ENCODE measurements at places on chromosomes 13 and 19.

DNA sequence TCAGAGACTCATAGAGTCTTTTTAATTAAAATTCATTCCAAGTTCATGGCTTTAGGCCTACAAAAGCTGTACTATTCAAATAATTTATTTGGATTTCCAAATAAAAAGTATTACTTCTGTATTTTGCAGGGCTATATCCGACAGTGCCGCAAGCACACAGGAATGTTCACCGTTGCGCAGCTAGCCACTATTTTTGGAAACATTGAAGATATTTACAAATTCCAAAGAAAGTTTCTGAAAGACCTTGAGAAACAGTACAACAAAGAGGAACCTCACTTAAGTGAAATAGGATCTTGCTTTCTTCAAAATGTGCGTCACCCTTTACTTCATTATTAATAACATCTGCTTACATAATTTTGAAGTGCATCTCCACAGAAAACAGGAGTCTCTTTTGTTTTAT is 20.5 kb upstream of the C1QTNF9 start:
- peak; percentile 60 for DNase-seq

- DNase-seq: no peak
Measured at GRCh38 chr13:26074706-26075105, 22.9 kb upstream of the SHISA2 start.

- DNase-seq: peak; percentile 49
Measured at GRCh38 chr13:41694545-41695301, 237.4 kb downstream of the RGCC start.

DNA sequence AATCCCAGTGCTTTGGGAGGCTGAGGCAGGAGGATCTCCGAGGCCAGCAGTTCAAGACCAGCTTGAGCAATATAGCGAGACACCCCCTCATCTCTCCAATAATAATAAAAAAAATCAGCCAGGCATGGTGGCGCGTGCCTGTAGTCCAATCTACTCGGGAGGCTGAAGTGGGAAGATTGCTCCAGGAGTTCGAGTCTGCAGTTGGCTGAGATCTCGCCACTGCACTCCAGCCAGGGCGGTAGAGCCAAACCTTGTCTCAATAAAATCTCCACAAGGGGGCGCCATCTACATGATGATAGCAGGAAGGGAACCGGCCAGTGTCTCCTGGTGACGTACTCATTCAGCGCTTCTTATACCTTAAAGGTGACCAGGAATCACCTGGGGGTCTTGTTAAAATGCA is 13.6 kb upstream of the C5AR1 start:
- DNase-seq: no peak

GRCh38 chr13:32538143-32538620 is 413 bp downstream of the N4BP2L2 start:
- DNase-seq: no peak

DNA sequence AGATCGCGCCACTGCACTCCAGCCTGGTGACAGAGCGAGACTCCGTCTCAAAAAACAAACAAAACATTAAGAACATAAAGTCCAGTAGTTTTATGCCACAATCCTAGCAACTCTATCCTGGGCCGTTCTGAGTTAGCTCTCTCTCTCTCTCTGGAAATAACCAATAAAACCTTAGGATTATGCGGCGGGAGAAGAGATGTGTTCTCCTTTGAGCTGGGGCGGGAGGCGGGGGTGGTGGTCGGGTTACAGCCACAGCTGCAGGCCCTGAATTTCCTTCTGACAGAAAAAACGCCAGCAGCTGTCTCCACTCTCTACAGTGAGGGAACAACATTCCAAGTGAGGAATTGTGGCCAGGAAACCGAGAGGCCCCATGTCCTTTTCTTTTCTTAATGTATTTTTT is 9.1 kb upstream of the PNMA8A start:
- no peak for DNase-seq

DNA sequence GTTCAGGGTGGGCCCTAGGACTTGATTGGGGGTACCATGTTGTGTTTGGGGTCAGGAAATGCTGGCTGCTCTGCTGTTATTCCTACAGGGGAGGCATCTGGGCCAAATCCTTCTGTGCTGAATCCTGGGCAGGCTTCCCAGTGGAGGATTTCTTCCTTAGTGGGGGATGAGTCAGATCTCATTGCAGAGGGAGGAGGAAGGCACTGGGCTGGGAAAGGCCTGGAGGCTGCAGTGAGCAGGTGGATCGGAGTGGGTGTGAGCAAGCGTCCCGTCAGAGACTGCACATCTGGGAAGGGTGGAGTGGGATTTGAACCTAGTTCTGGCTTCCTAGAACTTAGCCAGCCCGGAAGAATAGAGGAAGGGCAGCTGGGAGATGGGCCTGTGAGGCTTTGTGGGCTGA is 11.5 kb downstream of the CCDC124 start:
- DNase-seq: no peak

DNA sequence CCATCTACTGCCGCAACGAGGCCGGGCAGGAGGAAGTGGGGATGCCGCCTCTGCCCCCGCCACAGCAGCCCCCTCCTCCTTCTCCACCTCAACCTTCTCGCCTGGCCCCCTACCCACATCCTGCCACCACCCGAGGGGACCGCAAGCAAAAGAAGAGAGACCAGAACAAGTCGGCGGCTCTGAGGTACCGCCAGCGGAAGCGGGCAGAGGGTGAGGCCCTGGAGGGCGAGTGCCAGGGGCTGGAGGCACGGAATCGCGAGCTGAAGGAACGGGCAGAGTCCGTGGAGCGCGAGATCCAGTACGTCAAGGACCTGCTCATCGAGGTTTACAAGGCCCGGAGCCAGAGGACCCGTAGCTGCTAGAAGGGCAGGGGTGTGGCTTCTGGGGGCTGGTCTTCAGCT is 3.4 kb upstream of the NUP62 start:
- no peak for DNase-seq

GRCh38 chr13:40145139-40145538 is 489.7 kb downstream of the COG6 start:
- DNase-seq: no peak

- no peak for DNase-seq
Measured at GRCh38 chr13:26280295-26280694, 26.4 kb downstream of the CDK8 start.

GRCh38 chr13:114101358-114102130 is 30.9 kb downstream of the RASA3 start:
- DNase-seq: no peak

DNA sequence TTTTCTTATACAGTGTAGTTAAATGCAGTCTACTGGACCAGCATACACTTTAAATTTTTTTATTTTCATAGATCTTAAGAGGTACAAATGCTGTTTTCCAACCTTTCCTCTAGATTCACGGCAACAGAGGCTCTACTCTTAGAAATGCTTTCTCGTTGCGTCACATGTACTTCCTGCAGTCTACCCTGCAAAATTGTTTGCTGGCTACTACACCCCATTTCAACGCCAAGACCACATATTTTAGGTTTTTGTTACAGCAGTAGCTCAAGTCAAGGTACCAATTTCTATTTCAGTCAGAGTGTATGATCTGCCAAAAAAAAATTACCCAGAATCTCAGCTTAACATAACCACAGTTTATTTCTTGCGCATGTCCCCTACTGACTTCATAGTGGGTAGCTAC is 94.1 kb downstream of the TNFSF13B start:
- no peak for DNase-seq

DNA sequence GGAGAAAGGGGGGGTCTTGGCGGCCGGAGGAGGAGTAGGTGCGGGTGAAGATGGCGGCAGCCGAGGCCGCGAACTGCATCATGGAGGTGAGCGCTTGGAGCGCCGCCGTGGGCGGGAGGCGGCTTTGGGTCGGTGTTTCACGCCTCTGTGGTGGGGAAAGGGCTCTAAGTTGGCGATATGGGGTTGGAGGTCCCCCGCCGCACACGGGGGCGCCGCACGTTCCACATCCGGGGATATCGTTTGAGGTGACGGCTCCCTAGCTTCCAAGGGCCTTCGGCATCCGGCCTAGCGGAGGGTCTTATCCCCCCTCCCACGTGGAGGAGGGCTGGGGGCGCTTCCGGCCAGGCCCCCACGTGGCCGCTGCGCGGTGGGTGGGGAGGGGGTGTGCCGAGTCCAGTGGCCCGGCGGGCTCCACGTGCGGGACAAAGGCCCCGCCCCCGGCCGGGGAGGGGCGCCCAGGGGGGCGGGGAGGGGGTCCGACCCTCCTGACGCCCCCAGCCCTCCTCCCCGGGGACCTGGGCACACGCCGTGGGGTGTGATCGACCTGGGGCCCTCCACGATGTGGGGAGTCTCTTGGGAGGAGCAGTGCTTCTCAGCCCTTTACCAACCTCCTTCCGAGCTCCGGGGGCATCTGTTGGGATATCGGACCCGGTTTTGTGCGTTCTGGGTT is at the start of gene PRMT1:
Gene PRMT1, plus strand, starts transcription at position 41 of the 670 bp plus-strand sequence. Its CDS starts 10 bp downstream, at position 51.
- no peak for DNase-seq

GRCh38 chr13:97005625-97006262 is 11.5 kb upstream of the OXGR1 start:
- no peak for DNase-seq

DNA sequence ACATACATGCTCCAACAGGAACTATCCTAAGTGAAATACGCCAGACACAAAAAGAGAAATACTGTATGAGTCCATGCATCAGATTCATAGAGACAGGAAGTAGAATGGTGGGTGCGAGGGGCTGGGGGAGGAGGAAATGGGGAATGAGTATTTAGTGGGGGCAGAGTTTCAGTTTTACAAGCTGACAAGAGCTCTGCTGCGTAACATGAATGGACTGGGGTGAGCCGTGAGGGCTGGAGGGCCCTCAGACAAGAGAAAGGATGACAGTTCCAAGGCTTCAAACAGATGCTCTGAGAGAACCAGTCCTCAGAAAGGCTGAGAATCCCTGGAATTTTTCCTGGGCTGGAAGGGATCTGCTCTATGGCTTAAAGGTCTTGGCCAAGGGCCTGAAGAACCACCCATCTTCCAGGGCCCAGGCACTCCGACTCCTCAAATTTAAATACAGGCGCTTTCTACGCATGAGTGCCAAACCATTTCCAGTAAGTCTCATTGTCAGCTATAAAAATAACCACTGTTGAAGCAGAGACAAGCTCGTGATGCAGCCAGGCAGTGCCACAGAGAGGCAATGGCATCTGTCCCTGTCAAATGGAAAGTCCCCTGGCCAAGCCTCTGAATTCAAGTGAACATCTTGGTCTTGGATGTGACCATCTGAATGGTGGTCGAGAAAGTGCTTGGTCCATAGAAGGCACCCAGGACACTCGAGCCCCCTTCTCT is 17.5 kb downstream of the KLF2 start:
- DNase-seq: no peak

DNA sequence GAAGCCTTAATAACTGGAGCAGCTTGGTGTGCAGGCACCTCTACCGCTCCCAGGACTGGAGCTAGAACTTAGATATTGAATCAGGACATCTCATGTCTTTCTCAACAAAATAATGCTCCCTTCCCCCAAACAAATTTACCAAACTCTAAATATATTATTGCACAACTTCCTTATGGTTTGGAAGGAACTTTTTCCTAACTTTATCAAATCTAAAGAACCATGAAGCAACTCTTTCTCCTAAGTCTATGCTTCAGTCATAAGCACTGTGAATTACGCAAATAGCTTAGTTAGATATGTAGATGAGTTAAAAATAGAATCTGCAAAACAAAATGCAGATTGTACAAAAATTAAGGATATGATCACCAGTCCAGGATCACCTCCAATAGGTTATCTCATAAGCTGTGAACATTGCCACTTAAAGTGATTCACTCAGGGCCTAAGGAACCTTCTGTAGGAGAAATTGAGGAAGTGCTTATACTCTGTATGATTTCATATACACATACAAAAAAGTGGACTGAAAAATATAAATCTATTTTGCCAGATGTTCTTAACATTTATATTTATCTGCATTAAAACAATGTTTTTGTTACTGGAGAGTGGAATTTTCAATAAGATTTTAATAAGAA is 20.4 kb upstream of the MAB21L1 start:
- DNase-seq: no peak

DNA sequence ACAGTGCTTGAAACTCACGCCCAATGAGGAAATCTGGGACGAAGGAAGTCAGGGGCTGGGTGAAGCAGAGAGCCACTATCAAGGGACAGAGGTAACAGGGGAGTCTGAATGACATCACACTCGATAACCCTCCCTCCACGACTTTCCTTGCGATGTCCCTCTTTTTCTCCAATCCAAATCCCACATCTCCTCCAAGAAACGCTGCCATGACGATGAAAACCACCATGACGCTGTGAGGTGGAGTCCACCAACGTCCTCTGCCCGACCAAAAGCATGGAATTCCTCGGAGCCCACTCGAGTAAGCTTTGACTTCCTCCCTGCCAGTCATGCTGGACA is 967 bp downstream of the REXO1 start:
- DNase-seq: no peak

GRCh38 chr13:36718686-36719085 is 44.9 kb downstream of the SERTM1 start:
- DNase-seq: no peak

- DNase-seq: no peak
Measured at GRCh38 chr19:18257503-18258470, 16.5 kb downstream of the IQCN start.

DNA sequence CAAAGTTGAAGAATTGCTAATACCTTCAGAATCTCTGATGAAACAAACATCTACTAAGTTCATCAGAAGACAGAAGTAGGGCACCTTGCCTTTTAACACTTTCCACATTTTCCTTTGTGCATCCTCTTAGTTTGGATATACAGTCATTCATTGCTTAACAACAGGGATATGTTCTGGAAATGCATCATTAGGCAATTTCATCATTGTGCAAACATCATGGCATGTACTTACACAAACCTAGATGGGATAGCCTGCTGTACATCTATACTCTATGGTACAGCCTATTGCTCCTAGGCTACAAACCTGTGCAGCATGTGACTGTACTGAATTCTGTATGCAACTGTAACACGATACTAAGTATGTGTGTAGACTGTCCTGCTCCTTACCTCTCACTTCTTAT is 169.8 kb downstream of the SUCLA2 start:
- DNase-seq: no peak

GRCh38 chr19:7917267-7918061 is 2.7 kb upstream of the SNAPC2 start:
- DNase-seq: no peak

DNA sequence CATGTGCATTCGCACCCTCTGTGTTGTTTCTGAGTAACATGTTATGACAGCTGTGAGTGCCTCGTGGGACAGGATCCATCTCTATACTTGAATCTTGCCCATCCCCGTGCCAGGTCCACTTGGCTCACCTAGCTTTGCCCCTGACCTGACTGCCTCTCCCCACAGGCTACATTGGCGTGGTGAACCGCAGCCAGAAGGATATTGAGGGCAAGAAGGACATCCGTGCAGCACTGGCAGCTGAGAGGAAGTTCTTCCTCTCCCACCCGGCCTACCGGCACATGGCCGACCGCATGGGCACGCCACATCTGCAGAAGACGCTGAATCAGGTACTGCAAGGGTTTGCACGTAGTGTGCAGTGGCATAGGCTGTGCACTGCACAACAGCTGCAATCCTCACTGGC is 53.2 kb downstream of the TMED1 start:
- DNase-seq: no peak

- no peak for DNase-seq
Measured at GRCh38 chr19:33535226-33535625, 13.6 kb upstream of the PEPD start.

Measured in SIG-M5 (cell line).